ENCODE measurements at places on chromosomes 5 and 9.

- no peak overlapping the region for H3K27ac ChIP-seq
- H3K4me1 ChIP-seq, result no peaks in the 10 kb centered on the region
- H3K36me3 ChIP-seq, result no peaks in the 10 kb centered on the region
- DNase-seq, result no peak
- H3K27me3 ChIP-seq, result peaks cover 2% of the 10 kb centered on the region
Observed at GRCh38 chr9:81629440-81629839, 59.9 kb downstream of the TLE1 start.

GRCh38 chr5:178793151-178793550, 62.7 kb upstream of the ZNF354A start:
- no peaks in the 10 kb centered on the region for H3K36me3 ChIP-seq
- no peak overlapping the region for H3K4me3 ChIP-seq
- no peak for DNase-seq
- H3K27me3 ChIP-seq, result no peaks in the 10 kb centered on the region
- no peak overlapping the region for H3K27ac ChIP-seq

GRCh38 chr9:482739-483138, 268.1 kb downstream of the DOCK8 start:
- peaks cover 7% of the 10 kb centered on the region for H3K27me3 ChIP-seq
- H3K4me1 ChIP-seq, result no peaks in the 10 kb centered on the region
- H3K27ac ChIP-seq, result no peak overlapping the region
- H3K4me3 ChIP-seq, result no peak overlapping the region
- no peak for DNase-seq

DNA sequence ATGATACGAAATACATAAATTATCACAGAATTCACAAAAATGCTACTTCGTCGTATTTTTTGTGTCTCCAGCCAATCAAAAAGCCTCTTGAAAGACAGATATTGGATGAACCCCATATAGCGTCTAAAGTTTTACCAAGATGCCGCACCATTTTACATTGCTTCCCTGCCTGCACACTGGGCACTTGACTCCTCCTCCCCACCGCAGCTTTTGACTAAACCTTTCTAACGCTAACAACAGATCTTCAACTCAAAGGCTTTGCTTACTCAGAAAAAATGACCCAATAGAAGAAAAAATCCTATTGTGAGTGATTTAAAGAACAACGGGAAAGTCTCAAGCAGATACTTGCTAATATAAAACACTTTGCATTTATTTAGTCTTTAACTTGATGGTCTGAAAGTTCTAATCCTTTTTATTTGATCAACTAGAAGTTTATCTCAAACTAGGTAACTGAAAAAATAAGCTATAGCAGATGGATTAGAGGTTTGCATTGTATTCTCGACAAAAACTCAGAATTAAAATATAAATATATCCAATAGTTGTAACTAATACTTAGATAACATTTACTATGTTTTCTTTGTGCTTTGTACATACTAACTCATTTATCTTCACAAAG, 609.1 kb upstream of the DMAC1 start:
- peaks cover 4% of the 10 kb centered on the region for H3K27me3 ChIP-seq
- no peaks in the 10 kb centered on the region for H3K36me3 ChIP-seq
- no peak overlapping the region for H3K27ac ChIP-seq
- no peak overlapping the region for H3K4me3 ChIP-seq
- peaks cover 10% of the 10 kb centered on the region for H3K4me1 ChIP-seq

- H3K27me3 ChIP-seq, result peaks cover 28% of the 10 kb centered on the region
- no peak overlapping the region for H3K27ac ChIP-seq
- peaks cover 1% of the 10 kb centered on the region for H3K4me1 ChIP-seq
- no peak overlapping the region for H3K4me3 ChIP-seq
- H3K36me3 ChIP-seq, result no peaks in the 10 kb centered on the region
- no peak for DNase-seq
Observed at GRCh38 chr5:176167800-176168199, 70.4 kb upstream of the SIMC1 start.

DNA sequence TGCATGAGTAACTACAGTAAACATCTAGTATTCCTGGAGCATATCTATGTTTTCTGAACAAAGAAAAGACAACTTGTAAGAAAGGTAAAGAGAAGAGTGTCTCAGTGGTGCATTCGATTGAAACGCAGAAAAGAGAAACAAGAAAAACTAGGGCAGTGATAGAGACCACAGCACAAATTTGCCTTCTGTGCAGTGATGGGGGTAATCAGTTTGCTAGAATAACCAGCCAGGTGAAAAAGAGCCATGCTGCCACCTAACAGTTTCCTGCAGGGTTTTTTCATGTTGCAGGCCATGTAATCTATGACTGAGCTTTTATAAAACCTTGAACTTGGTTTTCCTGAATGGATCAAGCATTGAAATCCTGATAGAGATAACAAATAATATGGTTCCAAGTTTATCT, 198.4 kb upstream of the MEF2C start:
- H3K27ac ChIP-seq, result no peak overlapping the region
- DNase-seq, result no peak
- no peak overlapping the region for H3K4me3 ChIP-seq
- H3K27me3 ChIP-seq, result no peaks in the 10 kb centered on the region
- H3K36me3 ChIP-seq, result no peaks in the 10 kb centered on the region

DNA sequence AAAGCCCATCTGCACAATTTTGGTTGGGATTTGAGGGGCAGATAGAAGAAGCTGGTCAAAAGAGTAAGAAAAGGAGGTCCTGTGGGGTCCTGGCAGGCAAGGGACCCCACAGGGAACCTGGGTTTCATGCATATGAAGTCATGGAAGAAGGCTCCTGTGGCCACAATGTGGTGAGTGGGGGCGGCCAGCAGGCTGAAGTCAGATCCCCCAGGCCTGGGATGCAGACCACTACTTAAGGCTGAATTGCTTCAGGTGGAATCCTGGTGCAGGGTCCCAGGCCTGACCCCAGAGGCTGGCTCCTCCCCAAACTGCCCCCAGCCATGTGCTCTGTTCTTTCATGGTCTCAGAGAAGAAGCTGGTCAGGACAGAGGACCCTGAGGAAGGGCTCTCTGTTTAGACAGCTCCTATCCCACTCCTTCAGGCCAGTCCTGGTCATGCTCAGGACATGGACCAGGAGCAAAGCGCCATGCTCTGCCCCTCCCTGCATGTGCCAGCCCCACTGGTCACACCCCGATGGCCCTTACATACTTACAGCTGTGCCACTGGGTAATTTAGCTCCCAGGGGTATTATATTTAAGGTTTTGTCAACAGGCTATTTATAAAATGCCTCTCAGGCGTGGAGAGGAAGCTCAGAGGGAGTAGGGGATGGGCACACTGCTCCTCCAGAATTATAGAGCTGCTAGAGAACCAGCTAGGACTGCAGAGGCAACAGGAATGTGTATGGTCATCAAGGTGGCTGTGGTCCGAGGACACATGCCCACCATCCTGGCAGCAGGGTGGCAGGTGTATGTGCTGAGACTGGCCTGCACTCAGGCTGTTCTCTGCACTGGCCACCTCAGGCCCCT, 33.4 kb downstream of the C5orf15 start:
- H3K36me3 ChIP-seq, result no peaks in the 10 kb centered on the region
- H3K27me3 ChIP-seq, result no peaks in the 10 kb centered on the region
- H3K27ac ChIP-seq, result no peak overlapping the region
- H3K4me3 ChIP-seq, result no peak overlapping the region
- no peak for DNase-seq
- H3K4me1 ChIP-seq, result peaks cover 14% of the 10 kb centered on the region

DNA sequence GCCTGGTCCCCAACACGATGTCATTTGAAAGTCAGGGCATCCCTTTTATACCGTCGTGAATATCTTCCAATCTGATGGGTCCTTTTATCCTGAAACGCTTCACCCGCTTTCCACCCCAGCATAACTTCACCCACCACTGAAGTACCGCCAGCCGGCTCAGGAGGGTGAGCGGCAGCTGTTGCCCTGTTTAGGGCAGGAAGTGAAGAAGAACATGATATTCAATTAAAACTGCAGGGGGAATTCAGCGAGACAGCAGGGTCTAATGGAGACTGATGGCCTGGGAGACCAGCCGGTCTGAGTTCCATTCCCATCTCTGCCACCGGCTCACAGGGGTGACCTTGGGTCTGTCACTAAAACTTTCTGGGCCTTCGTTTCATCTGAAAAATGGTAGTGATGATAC, 68.2 kb upstream of the EGFLAM start:
- peaks cover 17% of the 10 kb centered on the region for H3K27me3 ChIP-seq
- DNase-seq, result no peak
- H3K4me1 ChIP-seq, result no peaks in the 10 kb centered on the region
- H3K4me3 ChIP-seq, result no peak overlapping the region
- no peak overlapping the region for H3K27ac ChIP-seq
